ENCODE measurements at places on chromosomes 1 and 21.

- DNase-seq, result no peak
These were observed 183.6 kb downstream of the TTLL7 start for GRCh38 chr1:83815330-83815729.

GRCh38 chr1:160821627-160822026 lies 25.7 kb downstream of the LY9 start:
- DNase-seq, result no peak

DNA sequence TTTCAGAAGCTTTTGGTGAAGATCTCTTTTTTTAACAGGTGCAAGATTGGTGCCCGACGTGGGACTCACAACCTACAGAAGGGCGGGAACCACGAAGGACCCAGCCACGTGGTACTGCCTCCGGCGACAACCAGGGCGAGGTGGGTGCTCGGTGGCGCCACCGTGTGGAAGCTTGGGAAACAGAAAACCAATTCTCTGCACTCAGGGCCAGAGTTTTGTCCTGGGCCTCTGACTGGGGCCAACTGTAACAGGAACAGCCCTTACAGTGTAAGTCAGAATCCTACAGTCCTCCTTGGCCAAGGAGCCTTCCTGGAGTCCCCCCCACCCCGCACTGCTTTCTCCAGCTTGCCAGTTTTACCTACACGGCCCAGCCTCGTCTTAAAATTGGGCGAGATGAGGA lies 11.6 kb upstream of the S100A7A start:
- DNase-seq, result peak; percentile 56

DNA sequence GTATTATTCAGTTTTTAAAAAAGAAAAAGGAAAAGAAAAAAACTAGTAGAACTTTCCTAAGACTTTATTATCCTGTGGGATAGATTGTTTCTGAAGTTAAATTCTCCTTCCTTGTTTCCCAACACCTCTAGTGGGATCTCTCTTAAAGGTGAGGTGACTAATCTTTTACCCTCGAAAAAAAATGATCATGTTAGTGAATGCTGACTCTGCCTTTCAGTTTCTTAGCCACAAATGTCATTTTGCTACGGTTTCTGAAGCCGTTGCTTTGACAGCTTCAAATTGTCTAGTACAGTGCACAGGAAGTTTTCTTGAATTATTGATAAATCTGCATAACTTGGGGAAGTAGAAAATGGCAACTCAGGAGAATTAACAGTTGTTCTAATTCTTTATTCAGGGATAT lies 13.0 kb upstream of the NEK7 start:
- DNase-seq, result no peak

DNA sequence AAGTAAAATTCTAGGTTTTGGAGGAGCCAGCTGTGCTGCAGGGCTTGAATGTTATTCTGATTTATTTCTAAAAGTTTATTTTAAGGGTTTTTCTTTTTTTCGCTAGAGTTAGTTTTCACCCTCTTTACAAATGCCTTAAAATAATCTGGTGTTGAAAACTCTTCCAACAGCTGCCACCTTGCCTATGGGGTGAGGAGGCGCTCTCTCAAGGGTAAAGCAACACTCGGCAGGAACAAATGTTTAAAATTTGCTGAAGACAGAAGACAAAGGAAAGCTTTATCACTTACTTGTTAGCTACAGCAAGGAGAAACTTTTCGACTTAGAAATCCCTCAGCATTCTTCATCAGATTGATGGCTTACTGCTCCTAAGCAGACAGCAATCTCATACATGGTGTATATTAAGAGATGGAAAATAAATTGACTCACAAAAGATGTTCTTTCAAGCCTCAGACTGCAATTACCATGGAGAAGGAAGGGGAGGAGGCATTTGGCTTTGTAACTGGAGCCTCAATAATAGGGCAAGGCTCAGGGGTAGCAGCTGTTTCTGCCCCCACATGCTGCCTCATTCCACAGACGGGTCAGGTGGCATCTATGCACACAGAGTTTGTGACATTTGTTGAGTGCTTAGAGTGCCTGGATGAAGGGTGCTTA lies 79.8 kb upstream of the RALGPS2 start:
- DNase-seq, result no peak

- DNase-seq, result no peak
These were observed 18.2 kb downstream of the CNTN2 start for GRCh38 chr1:205061227-205061626.

GRCh38 chr21:39666026-39666425 lies 53.3 kb downstream of the B3GALT5 start:
- no peak for DNase-seq

DNA sequence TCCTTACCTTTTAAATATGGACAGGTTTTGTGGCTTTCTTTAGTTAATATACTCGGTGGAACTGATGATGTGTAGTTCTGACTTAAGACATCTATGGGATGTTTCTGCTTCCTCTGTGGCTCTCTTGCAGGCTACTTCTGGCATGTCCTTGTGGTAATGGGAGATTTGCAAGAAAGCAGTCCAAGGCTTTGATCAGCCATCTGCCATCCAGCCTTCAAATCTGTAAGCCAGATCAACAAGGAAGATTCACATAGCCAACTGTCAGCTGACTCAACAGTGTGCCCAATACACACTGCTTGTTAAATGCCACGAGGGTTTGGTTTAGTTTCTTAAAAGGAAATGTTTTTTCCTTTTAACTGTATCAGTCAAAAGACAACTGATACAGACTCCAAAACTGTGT lies 722.2 kb upstream of the CHRM3 start:
- DNase-seq, result no peak

- no peak for DNase-seq
These were observed 20.2 kb downstream of the COL18A1 start for GRCh38 chr21:45424854-45425795.

- peak; percentile 72 for DNase-seq
These were observed 41.0 kb upstream of the HAO2 start for GRCh38 chr1:119327450-119328155.

GRCh38 chr1:204506201-204506968 lies 9.8 kb upstream of the MDM4 start:
- DNase-seq, result peak; percentile 80

GRCh38 chr1:39360731-39361130 lies 130.7 kb upstream of the BMP8A start:
- no peak for DNase-seq

DNA sequence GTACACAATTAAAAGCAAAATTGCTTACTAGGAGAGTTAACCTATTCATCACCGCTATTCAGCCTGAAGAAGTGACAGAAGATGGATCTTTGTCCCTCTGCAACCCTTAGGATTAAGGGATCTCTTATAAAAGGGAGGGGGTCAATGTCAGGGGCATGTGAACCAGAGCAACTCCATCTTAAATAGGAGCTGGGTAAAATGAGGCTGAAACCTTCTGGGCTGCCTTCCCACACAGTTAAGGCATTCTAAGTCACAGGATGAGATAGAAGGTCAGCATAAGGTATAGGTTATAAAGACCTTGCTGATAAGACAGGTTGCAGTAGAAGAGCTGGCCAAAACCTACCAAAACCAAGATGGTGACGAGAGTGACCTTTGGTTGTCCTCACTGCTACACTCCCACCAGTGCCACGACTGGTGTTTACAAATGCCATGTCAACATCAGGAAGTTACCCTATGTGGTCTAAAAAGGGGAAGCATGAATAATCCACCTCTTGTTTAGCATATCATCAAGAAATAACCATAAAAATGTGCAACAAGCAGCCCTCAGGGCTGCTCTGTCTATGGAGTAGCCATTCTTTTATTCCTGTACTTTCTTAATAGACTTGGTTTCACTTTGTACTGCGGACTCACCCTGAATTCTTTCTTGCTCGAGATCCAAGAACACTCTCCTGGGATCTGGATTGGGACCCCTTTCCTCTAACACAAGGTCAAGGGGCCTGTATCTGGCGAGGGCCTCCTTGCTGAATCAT lies 35.3 kb upstream of the NEK2 start:
- no peak for DNase-seq

DNA sequence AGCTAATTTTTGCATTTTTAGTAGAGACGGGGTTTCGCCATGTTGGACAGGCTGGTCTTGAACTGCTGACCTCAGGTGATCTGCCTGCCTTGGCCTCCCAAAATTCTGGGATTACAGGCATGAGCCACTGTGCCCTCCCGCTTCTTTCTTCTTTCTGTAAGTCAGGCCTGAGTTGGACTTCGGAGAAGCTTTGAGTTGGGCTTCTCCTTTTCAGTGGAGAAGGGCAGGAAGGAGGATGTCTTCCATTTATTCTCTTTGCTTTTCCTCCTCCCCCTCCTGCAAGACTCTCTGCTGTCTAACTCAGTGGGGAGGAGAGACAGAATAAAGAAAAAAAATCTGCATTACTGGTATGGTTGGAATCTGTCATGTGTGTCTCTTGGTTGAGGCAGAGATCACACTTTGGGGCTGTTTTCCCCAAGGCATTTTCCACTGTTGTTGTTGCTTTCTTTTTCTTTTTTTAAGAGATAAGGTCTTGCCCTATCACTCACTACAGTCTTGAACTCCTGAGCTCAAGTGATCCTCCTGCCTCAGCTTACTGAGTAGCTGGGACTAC lies 13.2 kb upstream of the DEGS1 start:
- no peak for DNase-seq

- DNase-seq, result no peak
These were observed 49.8 kb upstream of the RCC1 start for GRCh38 chr1:28456078-28456477.

GRCh38 chr1:43227143-43227764 lies 42.5 kb upstream of the TMEM125 start:
- DNase-seq, result peak; percentile 84

GRCh38 chr21:41726058-41726558 lies 40.7 kb downstream of the RIPK4 start:
- no peak for DNase-seq

- no peak for DNase-seq
These were observed 847 bp upstream of the RORC start for GRCh38 chr1:151832318-151832980.

DNA sequence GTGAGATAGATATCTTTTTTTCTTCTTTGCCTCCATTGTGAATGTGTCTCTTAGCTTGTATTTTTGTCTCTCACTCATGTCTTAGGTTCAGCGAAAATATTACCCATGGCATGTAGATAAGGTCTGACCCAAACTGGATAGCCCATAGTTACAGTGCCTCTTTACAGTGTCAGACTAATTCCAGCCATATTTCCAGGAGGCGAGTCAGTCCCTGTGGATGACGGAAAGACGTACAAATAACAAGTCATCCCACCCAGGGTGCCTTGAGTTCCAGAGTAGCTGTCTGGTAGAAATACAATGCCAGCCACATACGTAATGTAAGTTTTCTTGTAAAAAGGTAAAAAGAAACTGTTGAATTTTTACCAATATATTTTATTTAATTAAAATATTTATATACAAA lies 157.3 kb downstream of the ZNF281 start:
- DNase-seq, result no peak

DNA sequence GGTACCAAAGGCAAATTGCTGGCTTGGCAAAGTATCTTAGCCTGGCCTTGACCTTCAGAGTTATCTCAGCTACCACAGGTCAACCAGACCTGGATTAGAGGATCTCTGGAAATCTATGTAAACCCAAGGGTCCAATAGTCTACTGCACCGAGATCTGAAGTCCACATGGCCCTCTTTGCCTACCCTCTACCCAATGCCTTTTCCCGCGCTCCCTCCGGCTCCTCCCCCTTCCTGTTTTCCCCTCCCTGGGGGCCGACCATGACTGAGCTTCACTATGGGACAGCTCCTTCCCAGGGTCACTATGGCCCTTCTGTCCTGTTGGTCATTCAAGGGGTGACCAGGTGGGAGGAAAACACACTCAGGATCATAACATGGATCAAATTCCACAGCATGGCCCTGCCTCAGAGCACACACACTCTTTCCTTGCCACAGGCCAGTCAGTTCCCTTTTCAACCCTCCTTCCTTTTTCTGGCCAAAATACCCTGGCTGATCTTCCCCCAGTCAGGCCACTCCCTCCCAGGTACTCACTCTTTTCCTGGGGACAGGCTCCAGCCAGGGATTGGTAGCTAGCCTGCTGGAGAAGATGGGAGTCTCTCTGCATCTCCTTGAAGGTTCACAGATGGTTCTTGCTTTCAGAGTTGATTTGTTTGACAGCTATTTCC lies 19.1 kb upstream of the TMEM183A start:
- no peak for DNase-seq
